ENCODE measurements at places on chromosomes 2 and 18.

GRCh38 chr2:209380293-209380692 lies 43.6 kb upstream of the MAP2 start:
- H3K36me3 ChIP-seq, result no peaks in the 10 kb centered on the region
- no peak overlapping the region for H3K27ac ChIP-seq
- no peak for DNase-seq
- no peak overlapping the region for H3K4me3 ChIP-seq

DNA sequence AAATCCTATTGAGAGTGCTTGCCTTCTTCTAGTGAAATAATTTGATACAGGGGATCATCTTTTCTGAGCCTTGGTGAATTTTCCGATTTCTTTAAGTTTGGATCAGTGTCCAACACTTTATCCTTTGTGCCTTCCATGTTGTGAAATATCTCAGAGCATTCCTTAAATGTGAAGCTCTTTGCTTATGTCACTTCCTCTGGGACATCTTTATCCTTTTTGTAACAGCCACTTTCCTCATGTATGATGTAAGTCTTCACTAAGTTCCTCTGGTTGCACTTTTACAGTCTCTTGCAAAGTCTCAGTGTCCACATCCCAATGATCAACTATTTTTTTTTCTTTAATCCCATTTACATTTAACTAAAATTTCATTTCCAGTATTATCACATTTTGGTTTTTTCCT lies 254.2 kb downstream of the EN1 start:
- no peaks in the 10 kb centered on the region for H3K36me3 ChIP-seq
- no peak overlapping the region for H3K27ac ChIP-seq
- no peak for DNase-seq
- H3K4me3 ChIP-seq, result no peak overlapping the region

DNA sequence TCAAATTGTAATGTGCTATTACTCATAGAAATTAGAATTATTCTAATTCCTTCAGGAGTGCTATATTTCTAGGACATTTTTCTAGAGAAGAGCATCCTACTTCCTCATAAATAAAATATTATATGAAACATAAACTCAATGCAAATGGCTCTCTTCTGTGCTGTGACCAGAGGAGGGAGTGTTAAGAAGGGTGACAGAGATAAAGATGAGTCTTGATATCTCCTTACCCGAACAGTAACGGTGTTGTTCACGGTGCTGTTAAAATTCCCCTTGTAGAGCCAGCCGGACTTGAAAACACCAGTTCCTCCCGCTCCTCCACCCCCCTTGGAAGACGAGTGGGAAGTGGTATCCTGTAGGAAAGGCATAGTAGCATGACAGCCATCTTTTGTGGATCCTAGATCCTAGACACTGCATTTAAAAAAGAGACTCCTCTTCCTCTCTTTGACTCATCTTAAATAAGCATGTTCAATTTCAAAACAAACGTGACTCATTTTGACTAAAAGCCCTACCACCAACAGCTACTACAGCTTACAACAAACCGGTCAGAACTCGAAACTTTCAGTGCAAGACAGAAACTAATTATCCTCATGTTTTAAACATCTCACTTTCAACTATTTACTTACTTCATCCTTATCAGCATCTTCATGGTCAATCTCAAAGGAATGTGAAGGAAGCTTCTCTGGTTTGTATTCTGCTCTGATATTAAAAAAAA lies 156.3 kb downstream of the DOCK10 start:
- no peak overlapping the region for H3K27ac ChIP-seq
- no peaks in the 10 kb centered on the region for H3K27me3 ChIP-seq
- no peaks in the 10 kb centered on the region for H3K4me1 ChIP-seq
- H3K4me3 ChIP-seq, result no peak overlapping the region

GRCh38 chr18:9334973-9335696 lies 562 bp downstream of the TWSG1 start:
- H3K36me3 ChIP-seq, result no peaks in the 10 kb centered on the region
- H3K27ac ChIP-seq, result peak overlapping the region; percentile 80
- no peaks in the 10 kb centered on the region for H3K27me3 ChIP-seq
- peaks cover 7% of the 10 kb centered on the region for H3K4me1 ChIP-seq
- peak; percentile 49 for DNase-seq

DNA sequence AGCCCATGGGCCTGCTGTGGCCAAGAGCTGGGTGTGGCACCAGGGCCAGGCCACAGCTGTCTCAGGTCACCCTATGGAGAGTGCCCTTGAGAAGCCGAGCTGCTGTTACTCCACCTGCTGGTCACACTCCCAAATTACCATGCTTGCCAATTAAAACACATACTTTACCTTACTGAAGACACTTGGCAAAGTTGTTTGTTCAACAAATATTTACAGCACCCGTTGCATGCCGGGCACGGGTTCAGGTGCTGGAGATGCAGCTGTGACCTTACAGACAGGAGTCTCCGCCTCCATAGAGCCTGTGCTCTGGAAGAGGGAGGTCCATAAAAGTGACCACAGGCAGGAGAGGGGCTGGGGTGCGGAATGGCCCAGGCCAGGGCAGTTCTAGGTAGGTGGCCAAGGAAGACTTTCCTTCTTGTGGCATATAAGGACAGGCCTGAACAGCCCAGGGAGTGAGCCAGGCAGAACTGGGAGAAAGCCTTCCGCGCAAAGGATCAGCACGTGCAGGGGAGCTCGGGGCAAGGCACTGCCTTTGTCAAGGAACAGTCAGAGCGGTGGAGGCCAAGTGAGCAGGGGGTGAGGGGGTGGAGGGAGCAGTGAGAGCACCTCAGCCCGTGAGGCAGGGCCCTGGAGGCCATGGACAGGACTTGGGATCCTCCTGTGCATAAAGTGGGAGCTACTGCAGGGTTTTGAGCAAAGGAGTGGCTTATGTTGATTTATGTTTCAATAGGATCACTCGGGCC lies 23.6 kb upstream of the RBM44 start:
- H3K27me3 ChIP-seq, result no peaks in the 10 kb centered on the region
- H3K36me3 ChIP-seq, result peaks cover 30% of the 10 kb centered on the region
- DNase-seq, result peak; percentile 48
- H3K27ac ChIP-seq, result no peak overlapping the region
- no peak overlapping the region for H3K4me3 ChIP-seq
- no peaks in the 10 kb centered on the region for H3K4me1 ChIP-seq

DNA sequence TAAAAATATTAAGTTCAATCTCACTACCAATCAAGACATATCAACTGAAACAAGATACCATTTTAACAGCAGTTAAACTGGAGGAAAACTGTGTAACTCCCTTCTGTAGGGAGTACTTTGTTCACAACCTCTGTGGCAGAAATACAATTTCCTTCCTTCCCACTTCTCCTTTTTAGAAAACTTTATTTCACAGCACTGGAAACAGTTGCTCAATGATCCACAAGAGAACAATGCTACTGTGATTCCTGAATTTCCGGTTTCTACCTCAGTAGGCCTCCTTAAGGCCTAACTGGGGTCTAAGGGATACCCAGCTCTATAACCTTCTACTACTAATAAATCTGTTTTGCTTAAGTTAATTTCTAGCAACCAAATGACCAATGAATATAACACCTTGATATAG lies 14.1 kb downstream of the TLK1 start:
- no peak for DNase-seq
- H3K27ac ChIP-seq, result peak overlapping the region; percentile 23
- H3K4me1 ChIP-seq, result peaks cover 4% of the 10 kb centered on the region
- H3K4me3 ChIP-seq, result no peak overlapping the region

- no peak for DNase-seq
- peaks cover 5% of the 10 kb centered on the region for H3K4me1 ChIP-seq
- no peak overlapping the region for H3K27ac ChIP-seq
- H3K27me3 ChIP-seq, result no peaks in the 10 kb centered on the region
- H3K4me3 ChIP-seq, result no peak overlapping the region
These were observed 6.8 kb downstream of the TMEM87B start for GRCh38 chr2:112061840-112062239.
